ENCODE measurements at places on chromosomes 16 and 17.

- peak; percentile 74 for DNase-seq
Observed at GRCh38 chr17:49995055-49995738, at the start of gene DLX3. TSS of gene DLX3 (minus strand) at chr17:49995224. CDS start at chr17:49994998, 226 bp downstream.

DNA sequence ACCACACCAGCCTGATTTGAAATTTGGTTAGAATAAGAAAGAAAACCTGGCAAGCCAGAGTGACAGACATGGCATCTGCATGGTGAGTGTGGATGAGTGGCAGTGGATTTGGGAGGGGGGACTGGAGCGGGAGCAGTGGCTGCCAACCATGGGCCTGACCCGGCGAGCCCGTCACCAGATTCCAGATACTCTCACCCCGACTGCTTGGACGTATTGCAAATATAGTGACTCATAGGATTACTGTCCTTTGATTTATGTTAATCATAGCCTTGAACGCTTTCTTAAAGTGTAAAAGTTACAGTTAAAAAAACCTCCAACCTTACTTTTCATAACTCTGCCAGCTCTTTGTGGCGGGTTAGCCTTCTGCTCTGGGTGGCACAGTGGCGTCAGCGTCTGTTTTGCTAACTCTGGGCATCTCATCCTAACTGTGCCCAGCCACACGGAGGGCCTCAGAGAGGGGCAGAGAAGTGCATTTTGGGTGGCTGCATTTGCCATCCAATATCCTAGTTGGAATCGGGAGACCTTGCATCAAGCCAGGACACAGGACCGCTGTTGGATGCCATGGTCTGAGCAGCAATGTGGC is 26.8 kb upstream of the FOXK2 start:
- peak; percentile 62 for DNase-seq

GRCh38 chr16:50925758-50926357 is 184.0 kb downstream of the CYLD start:
- no peak for DNase-seq

GRCh38 chr17:44086364-44087311 is 16.1 kb downstream of the G6PC3 start:
- DNase-seq, result peak; percentile 86

DNA sequence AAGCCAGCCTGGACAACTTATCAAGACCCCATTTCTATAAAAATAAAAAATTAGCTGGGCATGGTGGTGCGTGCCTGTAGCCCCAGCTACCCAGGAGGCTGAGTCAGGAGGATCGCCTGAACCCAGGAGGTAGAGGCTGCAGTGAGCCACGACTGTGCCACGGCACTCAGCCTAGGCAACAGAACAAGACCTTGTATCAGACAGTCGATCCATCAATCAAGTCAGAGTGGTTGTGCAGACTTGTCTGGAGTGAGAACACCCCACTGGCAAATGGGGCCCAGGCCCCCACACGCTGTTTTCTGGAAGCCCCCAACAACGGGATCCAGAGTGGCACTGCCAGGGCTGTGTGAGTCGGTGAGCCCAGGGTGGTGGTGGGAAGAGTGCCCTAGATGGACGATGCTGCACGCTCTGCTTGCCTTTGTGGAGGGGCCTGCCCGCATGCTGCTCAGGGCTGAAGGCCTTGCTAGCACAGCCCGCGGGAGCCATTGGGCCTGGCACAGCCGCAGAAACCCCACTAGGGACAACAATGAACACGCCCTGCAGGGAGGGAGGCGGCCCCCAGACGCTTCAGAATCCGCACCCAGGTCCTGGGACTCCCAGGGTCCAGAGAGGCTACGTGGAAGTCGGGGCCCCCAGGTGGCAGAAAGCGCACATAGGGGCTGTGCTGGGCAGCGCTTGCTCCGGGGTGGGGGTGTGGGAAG is 80.1 kb upstream of the GNG13 start:
- DNase-seq, result no peak

- no peak for DNase-seq
Observed at GRCh38 chr17:74865504-74866197, 6.0 kb upstream of the GRIN2C start.

DNA sequence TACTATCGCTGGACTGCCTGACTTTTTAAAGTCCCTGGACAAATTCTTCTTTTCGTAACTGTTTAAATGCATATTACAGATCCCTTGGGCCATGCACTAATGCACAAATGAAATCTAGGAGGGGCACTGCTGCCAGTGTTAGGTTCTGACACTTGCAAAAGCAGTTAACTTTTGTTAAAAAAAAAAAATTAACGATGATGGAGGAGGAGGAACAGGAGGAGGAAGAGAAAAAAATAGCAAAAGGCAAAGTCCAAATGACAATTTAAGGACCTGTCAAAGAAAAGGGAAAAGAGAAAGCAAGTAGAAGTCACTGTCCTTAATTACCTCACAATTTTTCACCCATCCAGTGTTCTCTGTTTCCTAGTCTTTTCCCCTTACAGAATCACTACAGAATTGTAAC is 97.8 kb upstream of the CORO6 start:
- DNase-seq, result no peak

- no peak for DNase-seq
Observed at GRCh38 chr16:19225651-19226050, 57.6 kb downstream of the SYT17 start.

GRCh38 chr17:13521784-13522183 is 79.9 kb downstream of the HS3ST3A1 start:
- no peak for DNase-seq

DNA sequence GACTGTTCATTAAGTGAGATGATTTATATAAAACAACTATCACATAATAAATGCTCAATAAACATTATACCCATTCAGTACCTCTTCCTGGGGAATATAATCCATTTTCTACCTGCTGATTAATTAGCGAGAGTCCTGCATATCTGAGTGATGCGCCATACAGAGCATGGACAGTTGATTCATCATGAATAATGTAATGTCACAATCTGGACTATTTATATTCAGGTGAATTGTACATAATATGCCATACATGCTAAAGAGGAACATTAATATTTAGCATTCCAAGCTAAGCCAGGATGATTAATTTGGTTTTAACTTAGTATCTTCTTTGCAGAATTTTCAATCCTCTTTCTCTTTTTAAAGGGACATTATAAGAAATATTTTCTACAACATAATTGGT is 362.0 kb upstream of the XYLT1 start:
- DNase-seq, result no peak

DNA sequence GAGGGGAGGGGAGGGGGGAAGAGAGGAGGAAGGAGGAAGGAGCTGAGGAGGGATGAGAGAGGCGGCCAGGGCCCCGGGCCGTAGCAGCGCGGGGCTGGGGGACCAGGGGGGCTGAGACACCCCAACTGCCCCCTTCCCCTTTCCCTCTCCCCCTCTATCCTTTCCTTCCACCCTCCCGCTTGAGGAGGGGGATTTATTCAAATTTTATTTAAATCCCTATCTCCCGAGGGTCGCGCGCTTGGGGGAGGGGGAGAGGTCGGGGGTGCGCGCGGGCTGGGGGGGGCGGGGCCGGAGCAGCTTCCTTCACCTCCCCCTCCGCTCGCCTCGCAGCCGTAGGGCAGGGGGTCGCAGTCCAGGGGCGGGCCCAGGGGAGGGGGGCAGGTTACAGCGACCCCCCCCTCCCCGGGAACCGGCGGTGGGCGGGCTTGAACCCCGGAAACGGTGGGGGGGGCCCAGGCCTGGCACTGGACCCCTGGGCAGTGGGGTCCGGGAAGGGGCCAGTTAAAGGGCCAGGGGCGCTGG is at the start of gene FBXL19:
FBXL19 (plus strand) TSS at position 19 of the 522 bp plus-strand sequence. CDS start 2,183 bp downstream, outside the sequence.
- DNase-seq, result no peak

GRCh38 chr17:79000396-79001189 is 9.0 kb downstream of the CANT1 start:
- no peak for DNase-seq
